ENCODE measurements at places on chromosomes 6 and 20. TPM values are rescaled to one million over a fixed set of nuclear protein-coding genes. Genes with fewer than 3 reads are reported as not detected.

The RAET1L gene
- polyA plus RNA-seq: not detected

The FHL5 gene
- 2.4 TPM for polyA plus RNA-seq

The C6orf163 gene
- 6.2 TPM for polyA plus RNA-seq

The LAMA2 gene
- 1.2 TPM for polyA plus RNA-seq

The CST4 gene
- polyA plus RNA-seq: not detected

The RAB44 gene
- polyA plus RNA-seq: 0.04 TPM
